ENCODE measurements at places on chromosomes 11 and 22. TPM values are rescaled to one million over a fixed set of nuclear protein-coding genes. Genes with fewer than 3 reads are reported as not detected.

DNA sequence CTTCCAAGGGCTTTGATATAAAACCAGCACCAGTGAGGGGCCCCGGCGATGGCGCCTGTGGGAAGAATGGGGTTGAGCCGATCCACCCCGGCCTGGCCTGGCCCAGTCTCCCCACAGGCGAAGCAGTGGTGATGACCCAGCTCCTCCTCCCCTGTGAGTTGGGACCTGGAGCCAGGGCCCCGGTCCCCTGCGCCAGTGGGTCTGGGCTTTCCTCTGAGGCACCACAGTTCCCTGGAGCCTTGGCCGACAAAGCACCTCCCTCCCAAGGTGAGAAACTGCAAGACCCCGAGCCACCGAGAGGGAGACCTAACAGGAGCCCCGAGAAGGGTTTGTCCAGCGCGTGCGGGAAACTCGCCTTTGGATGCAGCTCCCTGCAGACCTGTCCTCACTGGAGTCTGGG, 942.9 kb downstream of the BRD1 start:
- H3K36me3 ChIP-seq, result no peaks in the 10 kb centered on the region
- H3K4me1 ChIP-seq, result no peaks in the 10 kb centered on the region
- H3K4me3 ChIP-seq, result no peak overlapping the region
- no peaks in the 10 kb centered on the region for H3K27me3 ChIP-seq

DNA sequence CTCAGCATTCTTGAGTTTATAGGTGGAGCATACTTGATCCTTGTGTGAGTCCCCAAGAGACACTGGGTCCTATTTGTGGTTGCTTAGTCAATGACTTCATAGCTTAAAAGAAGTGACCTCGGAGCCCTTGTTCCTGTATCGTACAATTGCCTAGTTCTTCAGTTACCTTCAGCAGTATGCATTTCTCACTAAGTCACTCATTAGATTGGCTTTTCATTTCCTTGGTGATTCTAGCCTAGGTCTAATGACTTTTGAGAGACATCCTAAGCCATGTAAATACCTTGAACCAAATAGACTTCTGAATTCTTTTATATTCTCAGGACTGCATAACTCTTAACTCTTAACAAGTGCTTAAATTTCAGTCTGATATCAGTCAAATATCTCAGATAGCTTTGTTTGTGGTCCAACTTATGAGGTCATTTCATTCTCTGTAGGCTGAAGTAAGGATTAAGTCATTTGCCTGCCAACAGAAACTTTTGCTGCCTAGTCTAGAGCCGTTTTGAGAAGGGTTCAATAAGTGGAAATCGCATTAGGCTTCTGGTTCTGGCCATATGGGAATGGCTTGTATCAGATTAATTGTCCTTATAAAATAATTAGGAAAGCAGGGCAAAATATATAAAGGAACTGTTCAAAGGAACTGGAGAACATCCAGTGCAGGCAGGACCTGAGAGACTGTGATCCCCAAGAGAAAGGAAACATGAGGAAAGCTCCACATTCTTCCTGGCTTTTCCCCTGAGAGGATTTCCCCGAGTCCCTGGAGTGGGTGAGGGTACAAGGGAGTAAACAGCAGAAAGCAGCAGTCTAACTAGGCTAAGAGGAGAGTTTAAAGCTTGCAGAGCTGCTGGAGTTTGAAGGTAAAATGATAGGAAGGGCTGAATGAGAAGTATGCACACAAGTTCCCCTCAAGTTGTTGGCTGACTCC, 39.9 kb downstream of the TRAF6 start:
- no peak overlapping the region for H3K4me3 ChIP-seq
- H3K27me3 ChIP-seq, result no peaks in the 10 kb centered on the region
- no peaks in the 10 kb centered on the region for H3K4me1 ChIP-seq

- no peaks in the 10 kb centered on the region for H3K36me3 ChIP-seq
- no peaks in the 10 kb centered on the region for H3K4me1 ChIP-seq
- no peak overlapping the region for H3K4me3 ChIP-seq
- no peak overlapping the region for H3K27ac ChIP-seq
- DNase-seq, result no peak
Observed at GRCh38 chr11:27839226-27839913, 139.1 kb upstream of the BDNF start.

- peak overlapping the region; percentile 96 for H3K27ac ChIP-seq
- DNase-seq, result no peak
- peaks cover 68% of the 10 kb centered on the region for H3K4me1 ChIP-seq
- H3K36me3 ChIP-seq, result peaks cover 17% of the 10 kb centered on the region
- no peaks in the 10 kb centered on the region for H3K27me3 ChIP-seq
Observed at GRCh38 chr11:72720784-72721183, 31.4 kb downstream of the ARAP1 start.

Gene NOL12
- 67.8 TPM for total RNA-seq

Gene OR4C15
- total RNA-seq, result not detected

DNA sequence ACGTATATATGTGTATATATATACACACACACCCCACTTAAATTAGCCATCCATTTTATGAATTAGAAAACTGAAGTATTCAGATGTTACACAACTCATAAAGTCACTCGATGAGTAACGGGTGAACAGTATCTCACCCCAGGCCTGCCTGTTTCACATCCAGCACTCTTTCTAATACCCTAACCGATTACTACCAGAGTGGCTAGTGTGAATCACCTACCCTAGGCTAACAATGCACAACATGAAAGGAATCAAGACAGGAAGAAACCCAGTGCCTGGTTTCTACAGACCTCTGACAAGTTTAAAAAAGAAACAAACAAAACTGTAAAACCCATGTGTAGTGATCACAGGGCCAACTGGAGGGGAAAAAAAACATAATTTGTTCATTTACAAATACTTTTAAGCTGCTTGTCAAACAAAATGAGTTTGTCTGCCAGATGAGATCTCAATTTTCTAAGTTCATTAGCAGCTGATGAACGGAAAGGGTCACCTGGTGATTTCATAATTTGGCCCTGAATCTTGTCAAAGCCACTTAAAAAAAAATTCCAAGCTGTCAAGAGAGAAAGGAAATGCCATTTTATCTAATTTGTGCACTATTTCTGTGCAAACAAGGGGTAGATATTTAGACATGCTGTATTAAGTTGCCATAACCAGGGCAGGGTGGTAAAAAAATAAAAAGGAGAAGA, 134.8 kb downstream of the LARGE1 start:
- H3K4me3 ChIP-seq, result no peak overlapping the region
- no peaks in the 10 kb centered on the region for H3K4me1 ChIP-seq
- H3K27ac ChIP-seq, result no peak overlapping the region
- no peaks in the 10 kb centered on the region for H3K27me3 ChIP-seq
- DNase-seq, result no peak

- H3K4me1 ChIP-seq, result peaks cover 8% of the 10 kb centered on the region
Observed at GRCh38 chr11:70262951-70263350, 7.5 kb upstream of the PPFIA1 start.

Gene APOA4
- not detected for total RNA-seq

Gene NCR3LG1
- 8.6 TPM for total RNA-seq

DNA sequence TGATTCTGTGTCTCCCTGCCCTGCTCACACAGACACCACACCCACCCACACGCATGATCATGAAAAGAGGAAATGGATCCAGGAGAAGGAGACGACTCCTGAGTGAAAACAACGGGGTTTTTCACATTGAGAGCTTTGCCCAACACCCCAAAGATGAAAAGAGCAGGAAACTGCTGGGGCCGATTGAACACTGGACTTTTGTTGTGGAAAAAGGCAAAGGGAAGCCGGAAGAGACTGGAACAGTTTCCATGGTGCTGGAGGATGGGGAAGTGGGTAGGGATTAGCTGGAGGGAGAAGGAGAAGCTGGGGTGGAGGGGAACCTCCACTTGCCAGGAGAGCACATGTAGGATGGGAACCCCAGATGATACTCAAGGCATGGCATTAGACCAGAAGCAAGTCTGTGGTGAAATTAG, 5.2 kb upstream of the SLC43A3 start:
- DNase-seq, result no peak
- no peaks in the 10 kb centered on the region for H3K36me3 ChIP-seq
- H3K27ac ChIP-seq, result peak overlapping the region; percentile 16
- H3K27me3 ChIP-seq, result peaks cover 11% of the 10 kb centered on the region

DNA sequence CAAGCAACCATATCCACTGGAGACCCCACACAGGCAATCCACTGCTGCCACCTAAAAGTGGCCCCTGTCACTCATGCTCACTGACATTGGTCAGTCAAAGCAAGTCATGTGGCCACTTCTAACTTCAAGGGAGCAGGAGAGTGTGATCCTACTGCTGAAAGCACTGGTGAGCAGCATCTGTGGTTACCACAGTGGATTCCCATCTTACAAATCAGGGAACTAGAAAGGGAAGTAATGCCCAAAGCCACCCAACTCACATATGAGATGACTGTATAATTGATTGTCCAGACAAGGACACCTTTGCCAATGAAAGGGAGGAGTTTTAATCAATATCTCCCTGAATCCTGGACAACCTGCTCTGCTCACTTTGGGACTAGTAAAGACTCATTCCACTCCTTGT, 17.7 kb downstream of the RCN1 start:
- H3K4me1 ChIP-seq, result peaks cover 7% of the 10 kb centered on the region
- H3K36me3 ChIP-seq, result peaks cover 16% of the 10 kb centered on the region
- H3K27me3 ChIP-seq, result peaks cover 4% of the 10 kb centered on the region
- DNase-seq, result no peak

Data from activated T-helper 1 cell treated with anti-CD3 and anti-CD28 coated beads, Interleukin-12 subunit alpha, Interleukin-12 subunit beta, Interleukin-2, Interleukin-4 antibody, amounts not matched to agents 30 ng/mL and 10 ng/mL and 1 ng/mL, durations not matched to agents 14 hours and 24 hours and 36 hours (primary cell).